ENCODE measurements at places on chromosomes 13 and 19. TPM values are rescaled to one million over a fixed set of nuclear protein-coding genes. Genes with fewer than 3 reads are reported as not detected.

PTGIR gene
- total RNA-seq, result 1.6 TPM

- DNase-seq, result no peak
- no peak overlapping the region for H3K4me3 ChIP-seq
- H3K27ac ChIP-seq, result no peak overlapping the region
- peaks cover 10% of the 10 kb centered on the region for H3K4me1 ChIP-seq
Observed at GRCh38 chr19:4449639-4450028, 8.0 kb downstream of the UBXN6 start.

GRCh38 chr13:32829676-32830335 is 186.4 kb upstream of the KL start:
- H3K4me3 ChIP-seq, result no peak overlapping the region
- no peak overlapping the region for H3K27ac ChIP-seq
- H3K4me1 ChIP-seq, result no peaks in the 10 kb centered on the region
- H3K27me3 ChIP-seq, result no peaks in the 10 kb centered on the region
- DNase-seq, result no peak
- H3K36me3 ChIP-seq, result no peaks in the 10 kb centered on the region

GRCh38 chr13:97194479-97194878 is 27.7 kb upstream of the MBNL2 start:
- H3K27me3 ChIP-seq, result no peaks in the 10 kb centered on the region
- DNase-seq, result no peak
- no peaks in the 10 kb centered on the region for H3K36me3 ChIP-seq
- no peak overlapping the region for H3K4me3 ChIP-seq

DNA sequence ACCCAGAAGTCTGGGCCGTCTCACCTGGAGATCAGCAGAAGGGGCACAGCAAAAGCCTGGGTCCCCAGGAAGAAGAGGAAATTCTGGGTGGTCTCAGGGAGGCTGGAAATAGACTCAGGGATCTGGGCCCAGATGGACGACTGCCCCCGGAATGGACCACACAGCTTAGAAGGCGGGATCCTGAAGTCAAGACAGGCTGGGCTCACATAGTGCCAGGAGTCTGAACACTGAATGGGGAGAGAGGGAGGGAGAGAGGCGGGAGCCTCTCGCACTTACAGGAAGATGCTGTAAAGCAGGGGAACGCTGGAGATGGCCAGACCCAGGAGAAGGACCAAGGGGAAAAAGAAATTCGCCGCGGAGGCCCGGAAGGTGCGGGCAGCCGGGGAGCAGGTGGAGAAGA is 1.3 kb upstream of the LENG1 start:
- H3K36me3 ChIP-seq, result peaks cover 13% of the 10 kb centered on the region
- no peak for DNase-seq
- H3K27ac ChIP-seq, result no peak overlapping the region
- peak overlapping the region; percentile 73 for H3K4me3 ChIP-seq
- H3K27me3 ChIP-seq, result peaks cover 8% of the 10 kb centered on the region

- H3K27ac ChIP-seq, result no peak overlapping the region
- H3K4me1 ChIP-seq, result no peaks in the 10 kb centered on the region
- no peaks in the 10 kb centered on the region for H3K27me3 ChIP-seq
- no peak for DNase-seq
Observed at GRCh38 chr13:37381502-37381901, 217.1 kb downstream of the POSTN start.

GRCh38 chr13:100138859-100139491 is 50.1 kb downstream of the PCCA start:
- no peak overlapping the region for H3K4me3 ChIP-seq
- H3K27me3 ChIP-seq, result no peaks in the 10 kb centered on the region
- no peak for DNase-seq
- H3K27ac ChIP-seq, result no peak overlapping the region
- no peaks in the 10 kb centered on the region for H3K4me1 ChIP-seq

- no peak overlapping the region for H3K27ac ChIP-seq
- no peak for DNase-seq
- H3K4me1 ChIP-seq, result peaks cover 32% of the 10 kb centered on the region
Observed at GRCh38 chr19:38284422-38284821, 19.6 kb upstream of the C19orf33 start.

MATK gene
- total RNA-seq, result 0.51 TPM

DNA sequence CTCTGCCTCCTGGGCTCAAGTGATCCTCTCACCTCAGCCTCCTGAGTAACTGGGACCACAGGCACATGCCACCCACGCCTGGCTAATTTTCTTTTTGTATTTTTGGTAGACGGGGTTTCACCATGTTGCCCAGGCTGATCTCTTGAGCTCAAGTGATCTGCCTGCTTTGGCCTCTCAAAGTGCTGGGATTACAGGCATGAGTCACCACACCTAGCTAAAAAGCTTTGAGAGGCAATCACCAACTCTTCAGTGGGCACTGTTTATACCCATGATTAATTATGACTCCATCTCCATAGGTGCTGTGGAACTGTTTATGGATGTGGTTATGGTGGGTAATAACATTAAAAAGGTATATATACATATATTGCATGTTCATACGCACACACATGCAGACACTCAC is 7.5 kb upstream of the RBM26 start:
- H3K4me3 ChIP-seq, result no peak overlapping the region
- no peak for DNase-seq
- H3K36me3 ChIP-seq, result no peaks in the 10 kb centered on the region
- H3K27ac ChIP-seq, result no peak overlapping the region
- no peaks in the 10 kb centered on the region for H3K4me1 ChIP-seq

DNA sequence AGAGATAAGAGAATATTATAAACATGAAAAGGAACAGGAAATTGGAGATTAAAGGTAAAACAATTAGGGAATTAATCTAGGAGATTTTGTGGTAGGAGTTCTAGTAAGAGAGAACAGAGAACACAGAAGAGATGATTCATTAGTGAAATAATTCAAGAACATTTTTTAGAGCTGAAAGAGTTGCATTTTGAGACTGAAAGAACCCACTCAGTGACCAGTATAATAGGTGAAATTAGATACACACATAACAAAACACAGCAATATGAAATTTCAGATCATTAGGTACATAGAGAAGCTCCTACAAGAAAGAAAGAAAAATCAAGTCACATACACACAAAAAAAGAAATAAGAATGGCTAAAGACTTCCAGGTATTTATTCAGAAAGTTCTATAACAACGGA is 144.0 kb downstream of the CYSLTR2 start:
- no peaks in the 10 kb centered on the region for H3K27me3 ChIP-seq
- no peak for DNase-seq
- H3K4me3 ChIP-seq, result no peak overlapping the region
- no peak overlapping the region for H3K27ac ChIP-seq

- H3K27ac ChIP-seq, result no peak overlapping the region
- H3K4me3 ChIP-seq, result no peak overlapping the region
- H3K27me3 ChIP-seq, result no peaks in the 10 kb centered on the region
- no peaks in the 10 kb centered on the region for H3K4me1 ChIP-seq
Observed at GRCh38 chr13:63690672-63691071, 2275.0 kb upstream of the PCDH20 start.

GRCh38 chr19:42098781-42099180 is 22.8 kb downstream of the ZNF574 start:
- no peaks in the 10 kb centered on the region for H3K4me1 ChIP-seq
- H3K27ac ChIP-seq, result no peak overlapping the region
- H3K4me3 ChIP-seq, result no peak overlapping the region
- H3K27me3 ChIP-seq, result peaks cover 22% of the 10 kb centered on the region

DNA sequence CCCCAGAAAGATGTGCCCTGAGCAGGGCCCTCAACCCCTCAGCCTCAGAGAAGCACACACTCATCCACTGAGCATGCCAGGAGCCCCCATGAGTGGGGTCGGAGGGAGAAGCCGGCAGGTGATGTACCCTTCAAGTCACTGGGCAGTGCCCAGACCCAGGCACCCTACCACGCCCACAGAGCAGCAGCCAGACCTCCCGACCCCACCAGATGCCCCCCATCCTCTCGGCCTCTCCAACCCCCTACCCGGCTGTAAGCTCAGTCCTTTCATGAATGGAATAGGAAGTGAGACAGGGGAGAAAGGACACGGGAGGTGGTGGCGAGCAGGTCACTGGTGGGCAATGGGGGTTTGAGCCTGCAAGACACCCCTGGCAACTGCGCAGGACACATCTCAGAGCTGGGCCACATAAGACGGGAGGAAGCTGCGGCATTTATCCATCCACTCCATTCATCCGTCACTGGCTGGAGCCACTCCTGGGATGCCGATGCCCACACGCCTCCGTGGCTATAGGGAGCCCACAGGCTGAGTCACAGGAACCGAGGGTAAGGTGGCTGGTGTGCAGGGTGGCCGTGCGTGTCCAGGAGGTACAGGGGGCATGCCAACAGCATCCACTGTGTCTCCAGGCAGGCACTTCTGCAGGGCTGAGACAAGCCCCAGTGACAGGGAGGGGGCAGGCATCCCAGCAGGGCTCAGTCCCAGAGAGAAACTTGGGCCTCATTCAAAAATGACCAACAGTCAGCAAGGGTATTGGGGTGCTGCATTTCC is 23.8 kb upstream of the VSTM2B start:
- H3K4me1 ChIP-seq, result no peaks in the 10 kb centered on the region
- no peak overlapping the region for H3K4me3 ChIP-seq
- DNase-seq, result no peak
- H3K36me3 ChIP-seq, result no peaks in the 10 kb centered on the region
- H3K27ac ChIP-seq, result no peak overlapping the region
- peaks cover 6% of the 10 kb centered on the region for H3K27me3 ChIP-seq

CRLF1 gene
- total RNA-seq, result 42.1 TPM

NLRP7 gene
- not detected for total RNA-seq

GRCh38 chr19:42282819-42283187 is 13.8 kb downstream of the CIC start:
- H3K27me3 ChIP-seq, result no peaks in the 10 kb centered on the region
- DNase-seq, result no peak
- H3K4me3 ChIP-seq, result peak overlapping the region; percentile 5
- no peaks in the 10 kb centered on the region for H3K36me3 ChIP-seq
- H3K27ac ChIP-seq, result peak overlapping the region; percentile 98
- H3K4me1 ChIP-seq, result peaks cover 40% of the 10 kb centered on the region

GRCh38 chr13:102055090-102055779 is 346.6 kb downstream of the FGF14 start:
- DNase-seq, result no peak
- H3K4me3 ChIP-seq, result no peak overlapping the region
- no peaks in the 10 kb centered on the region for H3K4me1 ChIP-seq
- no peaks in the 10 kb centered on the region for H3K27me3 ChIP-seq
- no peaks in the 10 kb centered on the region for H3K36me3 ChIP-seq

PGLYRP2 gene
- total RNA-seq, result not detected

FCAR gene
- total RNA-seq, result 1.8 TPM

USP12 gene
- total RNA-seq, result 22.9 TPM

IL11 gene
- total RNA-seq, result not detected

DNA sequence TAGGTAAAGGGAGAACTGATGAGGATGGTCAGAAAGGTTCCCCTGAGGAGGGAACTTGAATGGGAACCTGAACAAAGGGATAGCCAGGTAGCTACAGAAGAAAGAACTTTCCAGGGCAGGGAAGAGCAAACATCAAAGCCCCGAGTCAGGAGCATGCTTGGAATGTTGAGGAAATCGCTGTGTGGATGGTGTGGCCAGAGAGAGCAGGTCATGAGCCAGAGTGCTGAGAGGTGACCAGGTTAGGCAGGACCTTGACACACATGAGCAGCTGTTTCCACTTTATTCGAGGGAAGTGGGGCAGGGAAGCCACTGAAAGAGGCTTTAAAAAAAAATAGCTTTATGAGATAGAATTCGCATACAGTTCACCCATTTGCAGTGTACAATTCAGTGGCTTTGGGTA is 4.4 kb downstream of the RAB8A start:
- no peaks in the 10 kb centered on the region for H3K27me3 ChIP-seq
- H3K36me3 ChIP-seq, result peaks cover 24% of the 10 kb centered on the region
- H3K4me1 ChIP-seq, result peaks cover 85% of the 10 kb centered on the region
- no peak for DNase-seq
- no peak overlapping the region for H3K27ac ChIP-seq
- no peak overlapping the region for H3K4me3 ChIP-seq

DNA sequence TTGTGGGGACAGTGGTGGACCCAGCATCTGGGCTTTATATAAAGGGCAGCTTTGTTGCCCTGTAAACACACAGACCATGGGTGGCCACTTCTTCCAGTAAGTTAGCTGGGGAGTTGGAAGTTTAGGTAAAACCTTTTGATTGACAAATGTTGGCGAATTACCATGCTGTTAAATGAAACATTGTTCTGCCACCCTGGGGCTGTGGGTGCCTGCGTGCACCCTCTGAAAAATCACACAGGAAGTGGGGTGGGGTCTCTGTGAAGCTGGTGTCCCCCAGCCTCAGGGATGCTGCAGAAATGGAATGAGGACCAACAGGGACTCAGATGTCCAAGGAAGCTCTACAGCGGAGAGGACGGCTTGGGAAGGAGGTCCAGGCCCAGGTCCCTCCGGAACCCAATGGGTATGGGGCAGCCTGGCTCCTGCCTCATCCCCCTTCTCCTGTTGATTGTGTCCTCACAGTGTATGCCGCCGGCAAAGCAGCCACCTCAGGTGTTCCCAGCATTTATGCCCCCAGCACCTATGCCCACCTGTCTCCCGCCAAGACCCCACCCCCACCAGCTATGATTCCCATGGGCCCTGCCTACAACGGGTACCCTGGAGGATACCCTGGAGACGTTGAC is 2.8 kb upstream of the USF2 start:
- H3K4me3 ChIP-seq, result no peak overlapping the region
- no peak overlapping the region for H3K27ac ChIP-seq
- no peaks in the 10 kb centered on the region for H3K27me3 ChIP-seq
- H3K4me1 ChIP-seq, result peaks cover 30% of the 10 kb centered on the region

DNA sequence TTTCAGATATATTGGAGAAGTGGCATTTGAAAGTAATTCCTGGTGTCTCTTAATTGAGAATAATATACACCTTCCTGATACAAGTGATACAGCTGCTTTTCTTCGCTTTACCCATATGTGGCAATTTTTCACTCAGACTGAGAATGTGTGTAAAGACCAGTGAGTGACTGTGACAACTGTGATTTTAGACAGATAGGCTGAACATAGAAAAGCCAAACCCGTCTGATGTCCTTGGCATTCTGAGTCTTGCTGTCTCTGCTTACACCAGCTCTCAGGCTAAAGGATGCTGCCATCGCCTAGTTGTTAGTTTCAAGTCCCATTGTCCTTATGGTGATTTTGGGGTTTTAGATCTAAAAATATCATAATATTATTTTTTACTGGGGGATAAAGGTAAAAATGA is 492.6 kb downstream of the RFC3 start:
- H3K27me3 ChIP-seq, result no peaks in the 10 kb centered on the region
- H3K4me1 ChIP-seq, result no peaks in the 10 kb centered on the region
- H3K4me3 ChIP-seq, result no peak overlapping the region
- H3K36me3 ChIP-seq, result no peaks in the 10 kb centered on the region
- no peak overlapping the region for H3K27ac ChIP-seq

GRCh38 chr19:17526922-17527321 is 15.5 kb downstream of the PGLS start:
- peaks cover 8% of the 10 kb centered on the region for H3K27me3 ChIP-seq
- no peaks in the 10 kb centered on the region for H3K36me3 ChIP-seq
- H3K27ac ChIP-seq, result no peak overlapping the region
- no peak overlapping the region for H3K4me3 ChIP-seq

All from heart right ventricle (tissue), 16 donors.